Neuronal stem cell (in vitro differentiated cells): ENCODE measurements at places on chromosomes 2 and 18.

DNA sequence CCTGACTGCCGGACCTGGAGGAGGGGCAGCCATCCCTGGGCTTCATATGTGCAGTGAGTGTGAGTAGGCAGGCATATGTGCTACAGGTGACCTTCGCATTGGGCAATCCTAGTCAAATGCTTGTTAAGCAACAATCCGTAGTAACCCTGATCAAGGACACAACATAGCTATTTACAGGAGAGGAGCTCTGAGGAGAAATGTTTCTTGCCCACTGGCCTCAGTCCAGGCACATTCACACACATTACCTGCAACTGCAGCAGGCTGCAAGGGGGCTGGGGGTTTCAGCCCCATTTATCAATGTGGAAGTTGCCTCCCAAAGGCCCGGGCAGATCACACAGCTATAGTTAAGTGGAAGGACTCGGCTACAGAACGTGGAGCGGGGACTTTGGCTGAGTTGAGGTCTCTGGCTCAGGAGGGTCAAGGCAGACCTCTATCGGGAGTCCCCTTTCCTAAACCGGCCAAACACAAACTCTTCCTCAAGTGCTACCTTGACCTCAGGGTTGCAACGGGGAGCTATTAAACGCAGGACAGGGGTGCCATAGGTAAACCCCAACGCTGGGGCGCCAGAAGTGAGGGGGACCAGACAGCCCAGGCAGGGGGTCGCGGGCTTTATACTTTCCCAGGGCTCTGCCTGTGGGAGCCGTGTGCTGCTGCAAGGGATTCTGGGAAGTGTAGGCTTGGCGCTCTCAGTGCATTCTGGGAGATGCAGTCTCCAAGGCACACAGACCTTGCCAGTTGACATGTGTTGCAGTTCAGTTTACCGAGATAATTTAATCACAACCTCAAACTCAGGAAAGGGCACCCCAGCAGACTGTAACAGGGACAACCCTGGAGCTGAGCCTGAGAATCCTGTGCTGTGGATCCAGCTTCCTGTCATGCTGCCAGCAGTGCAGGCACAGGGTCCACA, 9.4 kb downstream of the KHK start:
- DNase-seq, result no peak

DNA sequence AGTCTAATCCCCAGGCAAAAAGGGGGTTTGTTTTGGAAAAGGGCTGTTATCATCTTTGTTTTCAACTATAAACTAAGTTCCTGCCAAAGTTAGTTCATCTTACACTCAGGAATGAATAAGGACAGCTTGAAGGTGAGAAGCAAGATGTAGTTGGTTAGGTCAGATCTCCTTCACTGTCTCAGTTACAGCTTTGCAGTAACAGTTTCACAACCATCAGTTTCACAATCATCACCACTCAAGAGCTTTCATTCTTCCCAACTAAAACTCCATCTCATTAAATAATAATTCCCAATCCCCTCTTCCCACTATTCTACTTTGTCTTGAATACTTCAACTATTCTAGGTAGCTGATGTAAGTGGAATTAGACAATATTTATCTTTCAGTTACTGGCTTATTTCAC, 200.9 kb downstream of the NYAP2 start:
- no peak for DNase-seq

DNA sequence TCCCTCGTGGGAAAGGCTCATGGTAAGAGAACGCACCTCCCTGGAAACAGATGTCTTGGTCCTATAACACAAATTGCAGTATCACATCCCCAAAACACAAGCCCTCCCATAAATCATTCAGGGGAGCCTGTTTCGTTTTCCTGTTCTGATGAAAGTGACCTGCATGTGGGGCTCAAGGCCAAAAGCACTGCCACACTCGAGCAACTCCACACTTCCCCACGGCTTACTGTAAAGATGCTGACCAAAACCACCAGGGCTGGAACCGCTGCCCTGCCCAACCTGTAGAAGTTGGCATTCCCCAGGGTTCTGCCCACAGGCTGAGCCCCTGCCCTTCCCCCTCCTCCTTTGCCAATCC, 139.7 kb downstream of the BCL11A start:
- no peak for DNase-seq

DNA sequence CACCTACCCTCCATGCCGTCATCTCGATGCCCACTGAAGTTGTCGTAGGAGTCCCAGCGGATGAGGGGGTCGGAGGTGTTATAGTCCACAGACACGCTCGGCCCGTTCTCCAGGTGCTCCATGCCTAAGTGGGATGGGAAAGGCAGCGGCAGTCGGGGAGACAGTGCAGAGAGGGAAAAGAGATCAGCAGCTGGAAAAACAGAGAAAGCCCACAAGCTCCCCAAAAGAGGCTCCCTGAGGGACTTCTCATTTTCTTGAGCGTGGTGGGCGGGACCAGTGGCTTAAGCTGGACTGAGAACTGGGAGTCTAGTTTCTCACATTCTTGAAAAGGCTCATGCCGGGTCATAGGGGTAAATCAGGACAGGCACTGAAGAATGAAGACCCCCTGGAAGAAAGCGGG, 121.9 kb downstream of the TNS1 start:
- peak; percentile 41 for DNase-seq

GRCh38 chr2:221205103-221205673, 366.9 kb downstream of the EPHA4 start:
- no peak for DNase-seq

DNA sequence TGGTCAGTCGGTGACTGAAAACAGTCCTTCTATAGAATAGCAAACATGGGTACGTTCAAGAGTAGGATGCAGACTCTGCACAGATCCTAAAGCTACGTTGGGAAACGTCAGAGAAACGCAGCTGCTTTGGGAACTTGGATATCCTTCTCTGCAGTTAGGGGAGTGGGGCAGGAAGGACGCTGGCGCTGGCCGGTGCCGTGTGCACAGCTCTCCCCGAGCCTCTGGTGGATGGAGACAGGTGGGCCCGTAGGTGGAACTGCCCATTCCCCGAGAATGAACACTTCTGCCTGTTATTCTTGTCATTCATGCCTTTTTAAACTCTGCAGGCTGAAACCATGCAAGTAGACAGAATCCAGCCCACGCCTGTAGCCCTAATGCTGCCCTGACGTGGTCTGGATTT, 91.7 kb upstream of the MBOAT2 start:
- no peak for DNase-seq

GRCh38 chr2:213475433-213475832, 191.2 kb downstream of the SPAG16 start:
- no peak for DNase-seq

GRCh38 chr18:51235009-51235789, 37.7 kb upstream of the MEX3C start:
- DNase-seq, result no peak

DNA sequence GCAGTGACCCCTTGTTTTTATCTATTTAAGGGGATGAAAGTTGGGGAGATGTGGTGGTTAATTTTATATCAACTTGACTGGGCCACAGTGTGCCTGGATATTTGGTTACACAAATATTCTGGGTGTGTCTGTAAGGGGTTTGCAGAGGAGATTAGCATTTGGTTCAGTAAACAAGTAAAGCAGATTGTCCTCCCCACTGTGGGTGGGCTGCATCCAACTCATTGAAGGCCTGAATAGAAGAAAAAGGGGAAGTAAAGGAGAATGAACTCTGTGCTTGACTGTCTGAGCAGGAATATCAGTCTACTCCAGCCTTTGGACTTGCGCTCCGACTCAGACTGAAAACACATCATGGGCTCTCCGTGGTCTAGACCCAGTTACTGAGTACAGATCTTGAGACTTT, 80.9 kb downstream of the GCA start:
- DNase-seq, result peak; percentile 23

DNA sequence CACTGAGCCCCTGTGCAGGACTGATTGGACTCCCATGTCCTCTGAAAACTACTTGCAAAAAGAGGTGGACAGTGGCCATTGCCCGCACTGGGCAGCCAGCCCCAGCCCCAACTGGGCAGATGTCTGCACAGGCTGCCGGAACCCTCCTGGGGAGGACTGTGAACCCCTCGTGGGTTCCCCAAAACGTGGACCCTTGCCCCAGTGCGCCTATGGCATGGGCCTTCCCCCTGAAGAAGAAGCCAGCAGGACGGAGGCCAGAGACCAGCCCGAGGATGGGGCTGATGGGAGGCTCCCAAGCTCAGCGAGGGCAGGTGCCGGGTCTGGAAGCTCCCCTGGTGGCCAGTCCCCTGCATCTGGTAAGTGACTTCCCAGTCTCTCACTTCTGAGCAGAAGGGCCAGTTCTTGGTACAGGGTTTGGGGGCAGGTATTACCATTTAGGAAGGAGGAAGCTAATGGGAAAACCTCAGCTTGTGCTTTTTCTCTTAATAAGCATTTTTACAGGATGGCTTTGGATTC, 44.1 kb downstream of the TNFRSF11A start:
- DNase-seq, result no peak

DNA sequence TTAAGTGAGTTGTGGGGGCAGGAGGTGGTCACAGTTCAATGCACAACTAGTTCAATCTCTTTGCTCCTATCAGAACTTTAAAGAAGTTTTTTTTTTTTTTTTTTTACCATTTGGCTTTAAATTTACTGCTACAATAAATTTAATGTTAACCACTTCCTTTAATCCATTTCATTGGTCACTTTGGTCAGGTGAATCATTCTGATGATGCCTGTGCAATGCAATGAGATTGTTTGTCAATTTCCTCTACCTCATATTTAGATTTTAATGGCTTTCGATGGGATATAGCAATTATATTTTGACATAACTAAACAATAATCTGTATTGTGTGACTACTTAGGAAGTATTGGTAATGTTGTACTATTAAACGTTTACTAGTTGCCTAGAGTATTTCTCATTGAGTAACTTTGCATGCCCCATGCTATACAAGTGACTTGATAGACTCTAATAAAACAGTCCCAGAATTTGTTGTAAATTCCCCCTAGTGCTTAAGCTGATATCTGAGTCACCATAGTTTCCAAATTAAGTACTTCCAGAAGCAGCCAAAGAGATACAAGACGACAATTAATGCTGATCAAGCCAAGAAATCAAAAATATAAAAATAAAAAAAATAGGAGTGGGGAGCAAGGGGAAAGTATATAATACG, 52.9 kb upstream of the SERPINB2 start:
- no peak for DNase-seq

DNA sequence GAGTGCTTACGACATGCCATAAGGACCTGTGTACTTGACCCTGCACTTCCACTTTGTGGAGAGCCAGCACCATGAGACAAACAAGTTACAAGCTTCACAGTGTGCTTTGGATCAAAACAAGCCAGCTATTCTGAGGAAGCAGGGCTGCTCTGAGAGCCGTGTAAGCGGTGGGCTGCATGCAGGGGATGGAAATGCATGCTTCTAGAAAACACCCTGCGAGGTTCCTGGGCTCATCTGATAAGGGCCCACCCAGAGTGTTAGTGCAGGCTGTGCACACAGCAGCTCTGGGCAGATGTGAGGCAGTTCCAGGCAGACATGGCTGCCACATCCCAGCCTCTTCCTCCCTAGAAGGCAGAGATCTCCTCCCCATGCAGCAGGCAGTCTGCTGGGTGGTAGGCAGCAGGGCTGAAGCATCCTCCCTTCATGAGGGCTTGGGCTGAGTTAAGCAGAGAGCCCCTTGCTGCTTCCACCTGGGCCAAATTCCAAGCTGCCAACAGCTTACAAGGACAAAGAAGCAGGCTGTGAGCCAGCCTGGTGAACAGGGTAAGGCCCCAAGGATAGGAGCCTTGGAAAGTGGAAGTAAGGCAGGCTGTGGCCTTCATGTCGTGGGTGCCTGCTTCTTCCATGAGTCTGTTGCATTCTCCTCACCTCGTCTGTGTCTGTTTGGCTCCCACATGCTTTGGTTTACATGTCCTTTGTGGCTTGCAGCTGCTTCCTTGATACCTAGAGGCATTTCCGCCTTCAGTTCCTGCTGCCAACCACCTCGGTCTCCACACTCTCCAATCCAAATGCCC, 7.7 kb downstream of the PSD4 start:
- no peak for DNase-seq

DNA sequence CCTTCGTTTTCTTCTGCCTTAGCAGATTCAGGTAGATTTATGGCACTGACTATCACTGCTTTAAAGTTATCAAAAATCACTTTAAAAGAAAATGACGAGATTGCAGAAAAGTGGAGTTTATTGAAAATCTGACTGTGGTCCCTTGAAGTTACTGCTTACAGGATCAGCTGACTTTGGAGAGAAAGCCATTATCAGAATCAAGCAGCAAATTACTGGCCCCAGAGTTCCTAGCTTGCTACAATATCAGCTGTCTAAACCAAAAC, 18.5 kb downstream of the MBP start:
- no peak for DNase-seq

- DNase-seq, result no peak
These were observed 35.1 kb downstream of the CAPN13 start for GRCh38 chr2:30772021-30772705.

DNA sequence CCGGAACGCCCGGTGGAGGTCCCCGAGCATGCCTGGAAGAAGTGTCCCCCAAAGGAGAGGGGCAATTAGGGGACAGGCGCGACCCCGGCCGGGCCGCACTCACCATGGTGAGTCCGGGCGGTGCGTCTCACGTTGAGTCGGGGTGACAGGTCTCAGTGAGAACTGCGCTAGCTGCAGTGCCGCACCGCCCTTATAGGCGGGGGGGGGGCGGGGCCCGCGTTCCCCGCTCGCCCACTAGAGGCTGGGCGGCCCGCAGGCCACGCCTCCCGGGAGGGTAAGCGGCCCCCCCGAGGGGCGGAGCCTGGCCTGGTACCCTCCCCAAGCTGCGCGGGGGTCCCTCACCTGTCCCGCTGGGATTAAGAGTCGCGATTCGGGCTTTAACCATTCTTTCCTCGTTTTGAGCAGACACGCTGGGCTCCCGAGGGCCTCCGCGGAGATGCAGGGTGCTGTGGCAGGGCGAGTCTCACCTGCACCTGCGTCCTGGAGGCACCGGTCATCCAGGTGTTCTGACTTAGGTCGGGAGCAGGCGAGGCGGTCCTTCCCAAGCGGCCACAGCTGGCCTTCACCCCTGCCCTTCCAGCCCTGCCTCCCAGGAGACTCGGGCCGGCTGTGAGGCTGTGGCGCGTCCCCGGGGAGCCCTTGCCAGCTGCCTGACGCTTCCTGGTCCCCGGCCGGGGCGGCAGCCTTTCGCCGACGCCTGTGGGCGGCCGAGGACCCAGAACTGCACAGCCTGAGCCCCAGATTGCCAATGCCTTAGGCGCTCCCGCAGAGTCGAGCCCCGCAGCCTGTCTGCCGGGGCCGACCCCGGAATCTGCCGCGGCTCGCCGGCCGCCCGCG, at the start of gene TUBA4A:
Gene TUBA4A, minus strand, starts transcription at position 166 of the 837 bp plus-strand sequence. Its CDS starts 60 bp downstream, at position 106.
- peak; percentile 39 for DNase-seq

DNA sequence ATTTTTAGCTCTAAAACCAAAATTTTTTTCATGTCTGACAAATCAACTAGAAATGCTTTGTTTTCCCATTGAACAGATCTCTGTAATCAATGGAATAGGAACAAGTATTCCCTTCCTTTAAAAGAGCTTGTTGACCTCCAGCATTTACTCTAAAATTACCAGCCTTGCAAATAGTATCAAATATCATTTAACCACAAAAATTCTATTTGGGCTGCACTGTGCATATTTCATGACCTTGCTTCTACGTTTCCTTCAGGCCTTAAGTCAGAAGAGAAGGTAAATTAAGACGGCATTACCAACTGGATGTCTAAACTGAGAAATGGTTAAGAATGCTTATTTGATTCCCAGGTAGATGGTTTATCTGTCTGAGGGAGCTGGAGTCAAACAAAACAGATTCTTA, 33.3 kb upstream of the NRXN1 start:
- DNase-seq, result no peak

- no peak for DNase-seq
These were observed 4.3 kb upstream of the PDCD1 start for GRCh38 chr2:241862775-241863535.
